Activated naive CD4-positive, alpha-beta T cell treated with anti-CD3 and anti-CD28 coated beads, Interleukin-2, amount 50 U/mL, for 16 hours (primary cell): ENCODE measurements at places on chromosomes 12 and 14.
A peak's percentile ranks its signal among the peaks of the same experiment; 100 is the strongest.

DNA sequence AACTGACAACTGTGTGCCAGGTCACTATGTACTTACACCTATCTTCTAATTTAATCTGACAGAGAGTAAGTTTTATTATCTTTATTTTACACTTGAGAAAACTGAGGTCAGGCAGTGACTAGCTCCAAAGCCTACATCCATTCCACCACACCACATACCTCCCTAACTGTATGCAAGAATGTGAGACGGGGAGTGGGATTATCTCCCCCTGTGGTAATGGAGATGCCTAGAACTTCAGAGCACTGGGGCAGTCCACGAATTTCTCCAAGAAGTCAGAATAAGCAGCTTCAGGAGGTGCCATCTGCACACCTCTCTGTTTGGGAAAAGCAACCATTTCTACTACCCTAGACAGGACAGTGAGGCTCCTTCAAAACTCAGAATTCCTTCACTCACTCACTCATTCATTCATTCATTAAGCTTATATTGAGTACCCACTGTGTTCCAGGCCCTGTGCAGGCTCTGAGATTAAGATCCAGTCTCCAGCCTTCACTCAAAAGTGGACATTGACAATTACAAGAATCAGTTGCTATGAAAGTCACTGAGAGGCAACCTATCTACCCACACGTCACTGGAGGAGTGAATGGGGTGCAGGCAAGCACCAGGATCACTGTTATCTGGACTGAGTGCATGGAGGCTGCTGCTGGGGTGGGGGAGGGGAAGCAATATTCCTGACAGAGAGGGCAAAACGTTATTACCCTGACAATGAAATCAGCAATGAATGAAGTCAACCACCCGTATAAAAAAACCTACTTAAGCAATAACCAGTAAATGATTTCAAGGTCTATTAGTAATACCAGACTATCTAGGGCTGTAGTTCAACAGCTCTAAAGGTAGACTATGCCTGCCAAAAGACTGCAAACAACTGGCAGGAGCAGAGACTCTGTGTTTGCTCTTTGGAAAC, 18.0 kb downstream of the SLC7A7 start:
- DNase-seq, result no peak

DNA sequence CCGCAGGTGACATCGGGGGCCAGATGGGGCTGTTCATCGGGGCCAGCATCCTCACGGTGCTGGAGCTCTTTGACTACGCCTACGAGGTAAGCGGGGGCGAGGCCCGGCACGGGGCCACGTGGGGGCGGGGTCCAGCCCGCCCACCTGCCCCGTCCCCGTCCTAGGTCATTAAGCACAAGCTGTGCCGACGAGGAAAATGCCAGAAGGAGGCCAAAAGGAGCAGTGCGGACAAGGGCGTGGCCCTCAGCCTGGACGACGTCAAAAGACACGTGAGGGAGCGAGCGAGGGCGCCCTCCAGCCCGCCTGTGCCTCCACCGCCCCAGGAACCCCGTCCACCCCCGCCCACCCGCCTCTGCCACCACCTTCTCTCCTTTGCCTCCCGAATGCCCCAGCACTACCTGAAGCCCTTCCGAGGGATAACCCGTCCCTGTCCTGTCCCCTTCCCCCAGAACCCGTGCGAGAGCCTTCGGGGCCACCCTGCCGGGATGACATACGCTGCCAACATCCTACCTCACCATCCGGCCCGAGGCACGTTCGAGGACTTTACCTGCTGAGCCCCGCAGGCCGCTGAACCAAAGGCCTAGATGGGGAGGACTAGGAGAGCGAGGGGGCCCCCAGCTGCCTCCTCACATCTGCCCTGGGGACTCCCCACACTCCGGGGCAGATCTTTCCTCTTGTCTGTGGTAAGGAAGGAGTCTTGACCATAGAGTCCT, 3.9 kb upstream of the SMARCD1 start:
- no peak for DNase-seq

DNA sequence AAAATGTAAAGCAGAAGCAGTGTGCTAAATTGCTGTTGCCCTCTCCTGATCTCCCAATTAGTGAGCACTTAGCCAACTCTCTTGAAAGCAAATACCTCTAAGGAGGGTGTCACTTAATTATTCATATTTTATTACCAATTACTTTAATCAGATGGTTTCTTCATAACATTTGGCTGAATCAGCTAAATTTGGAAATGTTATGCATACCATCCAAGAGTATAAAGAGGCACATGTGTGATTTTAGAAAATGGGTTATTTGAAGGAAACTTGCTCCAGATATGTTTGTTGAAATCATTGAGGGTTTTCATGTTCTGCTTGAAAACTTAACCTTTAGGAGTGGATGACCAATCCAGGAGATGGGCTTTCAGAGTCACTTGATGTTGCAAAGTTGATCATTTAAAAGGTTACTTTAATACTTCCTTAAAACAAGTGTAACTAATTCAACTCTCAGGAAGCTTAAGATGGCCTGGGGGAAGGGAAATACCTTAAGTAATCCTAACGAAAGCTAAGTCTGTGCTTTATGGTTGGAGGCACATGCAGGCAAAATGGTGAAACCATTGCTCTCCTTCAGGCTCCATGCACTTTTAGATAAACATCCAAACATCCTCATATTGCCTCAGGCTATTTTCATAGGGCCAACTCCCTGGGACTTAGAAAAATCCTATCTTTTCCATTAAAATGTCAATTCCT, 434.5 kb downstream of the MDGA2 start:
- DNase-seq, result no peak

DNA sequence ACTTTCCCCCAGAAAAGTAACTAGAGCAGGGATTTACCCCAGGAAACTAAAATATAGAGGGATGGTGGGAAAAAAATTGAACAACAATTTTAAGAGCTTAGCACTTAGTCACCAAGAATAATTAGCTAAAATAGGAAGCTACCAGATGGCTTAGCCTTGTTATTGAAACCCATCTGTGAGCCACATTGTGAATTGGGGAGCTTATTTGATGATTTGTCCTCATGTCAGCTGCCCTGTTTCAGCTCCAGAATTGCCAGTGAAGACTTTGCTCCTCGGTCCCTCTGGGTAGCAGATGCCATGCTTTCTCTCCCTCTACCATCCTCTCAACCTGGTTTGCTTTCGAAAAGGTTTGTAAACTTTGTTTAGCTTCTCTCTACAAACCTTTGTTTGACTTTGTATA, 67.7 kb upstream of the PTHLH start:
- no peak for DNase-seq

- no peak for DNase-seq
Measured at GRCh38 chr12:16229676-16230075, 47.8 kb downstream of the SLC15A5 start.

DNA sequence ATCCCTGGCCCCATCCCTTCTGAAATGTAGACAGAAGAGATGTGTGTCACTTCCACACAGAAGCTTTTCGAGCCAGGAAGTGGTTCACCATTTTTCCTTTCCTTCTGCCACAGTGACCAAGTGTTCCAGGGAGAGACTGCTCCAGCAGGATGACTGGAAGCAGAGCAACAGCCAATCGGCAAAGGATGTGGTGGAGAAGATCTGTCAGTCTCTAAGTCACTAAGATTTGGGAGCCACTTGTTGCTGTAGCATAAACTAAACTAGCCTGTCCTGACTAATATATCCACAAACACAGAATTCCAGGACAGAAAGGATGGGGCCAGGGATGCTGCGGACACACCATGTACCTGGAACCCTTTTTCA, 42.9 kb downstream of the DUSP6 start:
- no peak for DNase-seq

DNA sequence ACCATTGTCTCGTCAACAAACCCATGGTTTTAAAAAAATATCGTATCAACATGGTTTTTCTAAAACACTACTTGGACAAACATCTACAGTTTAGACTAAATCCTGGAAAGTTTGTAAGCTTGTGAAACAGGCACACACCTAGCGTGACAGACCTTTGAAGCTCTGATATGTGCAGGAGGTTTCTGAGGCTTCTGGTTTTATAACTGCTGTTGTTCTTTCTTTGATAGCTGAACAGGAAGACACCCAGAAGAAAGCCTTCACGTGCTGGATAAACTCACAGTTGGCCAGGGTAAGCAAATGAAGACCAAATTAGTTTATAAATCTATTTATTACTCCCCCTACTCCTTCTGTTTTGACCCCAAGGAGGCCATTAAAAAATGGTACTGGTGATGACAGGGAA, 87.6 kb downstream of the SYNE2 start:
- DNase-seq, result no peak

- DNase-seq, result peak; percentile 85
Measured at GRCh38 chr12:56258068-56258819, at the start of gene ANKRD52. Gene ANKRD52 (minus strand): TSS chr12:56258384. CDS start chr12:56258269, 115 bp downstream.
